ENCODE measurements at places on chromosomes 3 and 15. TPM values are rescaled to one million over a fixed set of nuclear protein-coding genes. Genes with fewer than 3 reads are reported as not detected.

Gene BLM
- total RNA-seq = 11.5 TPM

GRCh38 chr3:107877936-107878335 lies 212.9 kb downstream of the CD47 start:
- no peak overlapping the region for H3K27ac ChIP-seq
- peaks cover 8% of the 10 kb centered on the region for H3K4me1 ChIP-seq
- no peak overlapping the region for H3K4me3 ChIP-seq
- H3K36me3 ChIP-seq = no peaks in the 10 kb centered on the region
- no peak for DNase-seq
- H3K27me3 ChIP-seq = no peaks in the 10 kb centered on the region

- H3K4me3 ChIP-seq = no peak overlapping the region
- H3K27me3 ChIP-seq = peaks cover 2% of the 10 kb centered on the region
- H3K4me1 ChIP-seq = no peaks in the 10 kb centered on the region
- no peak overlapping the region for H3K27ac ChIP-seq
- no peak for DNase-seq
- H3K36me3 ChIP-seq = no peaks in the 10 kb centered on the region
Observed at GRCh38 chr3:43953380-43953779, 262.6 kb downstream of the ABHD5 start.

Gene SV2B
- 0.26 TPM for total RNA-seq

Gene FETUB
- not detected for total RNA-seq

Gene ACVR2B
- 56.7 TPM for total RNA-seq

Gene CSPG5
- total RNA-seq = 0.23 TPM

Gene TRPM1
- total RNA-seq = not detected

- H3K27ac ChIP-seq = no peak overlapping the region
- H3K4me1 ChIP-seq = peaks cover 7% of the 10 kb centered on the region
- no peaks in the 10 kb centered on the region for H3K27me3 ChIP-seq
- no peak for DNase-seq
- H3K4me3 ChIP-seq = no peak overlapping the region
Observed at GRCh38 chr3:188584958-188585689, 431.2 kb downstream of the LPP start.

DNA sequence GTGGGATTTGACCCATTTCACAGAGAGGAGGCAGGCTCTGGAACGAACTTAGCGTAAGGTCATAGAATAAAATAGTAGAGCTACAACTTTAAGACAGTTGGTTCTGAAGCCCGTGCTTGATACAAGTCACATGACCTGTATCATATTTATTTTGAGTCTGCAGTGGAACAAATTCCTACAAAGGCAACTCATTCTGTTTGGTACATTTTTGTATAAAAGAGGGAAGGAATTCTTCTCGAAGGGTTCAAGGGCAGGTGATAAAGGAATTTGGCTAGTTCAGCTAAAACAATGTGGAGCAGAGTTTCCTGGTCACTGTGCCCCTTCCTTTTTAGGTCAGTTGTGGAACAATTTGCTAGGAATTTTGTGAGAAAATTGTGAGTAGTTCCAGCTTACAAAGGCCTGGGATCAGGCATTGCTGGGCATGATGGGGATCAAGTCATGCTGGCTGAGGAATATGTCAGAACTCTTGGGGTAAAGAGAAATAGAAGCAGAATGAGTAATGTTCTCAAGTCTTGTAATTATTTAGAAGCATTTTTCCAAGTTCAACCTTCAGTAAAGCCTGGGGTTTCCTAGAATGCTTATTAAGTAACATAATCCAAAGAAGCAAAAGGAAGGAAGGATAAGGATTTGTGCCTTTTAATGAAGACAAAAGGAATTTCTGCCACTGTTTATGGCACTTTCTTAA lies 19.1 kb downstream of the USP3 start:
- peaks cover 9% of the 10 kb centered on the region for H3K4me1 ChIP-seq
- no peaks in the 10 kb centered on the region for H3K27me3 ChIP-seq
- H3K4me3 ChIP-seq = no peak overlapping the region
- H3K36me3 ChIP-seq = no peaks in the 10 kb centered on the region
- no peak overlapping the region for H3K27ac ChIP-seq

Gene MYL3
- total RNA-seq = not detected

Gene IGSF11
- 0.18 TPM for total RNA-seq

GRCh38 chr3:47476644-47477199 lies 981 bp upstream of the SCAP start:
- peaks cover 2% of the 10 kb centered on the region for H3K27me3 ChIP-seq
- DNase-seq = no peak
- peaks cover 25% of the 10 kb centered on the region for H3K4me1 ChIP-seq
- no peak overlapping the region for H3K27ac ChIP-seq
- H3K36me3 ChIP-seq = peaks cover 4% of the 10 kb centered on the region

DNA sequence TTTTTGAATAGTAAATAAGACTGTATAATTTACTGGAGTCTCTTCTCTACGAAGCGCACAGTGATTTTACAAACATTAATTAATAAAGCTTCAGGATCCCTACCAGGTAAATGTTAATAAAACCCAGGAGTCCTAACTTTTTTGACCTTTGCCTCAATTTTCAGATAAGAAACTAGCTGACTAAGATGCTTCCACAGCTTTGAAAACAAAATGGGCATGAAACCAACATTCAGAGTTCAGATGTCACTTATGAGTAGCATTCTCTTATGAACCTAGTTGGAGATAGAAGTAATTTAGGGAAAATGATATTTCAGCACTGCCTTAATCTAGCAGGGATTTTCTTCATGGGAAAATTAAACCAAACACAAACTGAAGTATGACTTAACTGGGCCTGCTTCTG lies 13.0 kb upstream of the FHIT start:
- DNase-seq = no peak
- H3K27ac ChIP-seq = no peak overlapping the region
- H3K36me3 ChIP-seq = peaks cover 3% of the 10 kb centered on the region
- H3K4me3 ChIP-seq = no peak overlapping the region
- H3K4me1 ChIP-seq = peaks cover 7% of the 10 kb centered on the region
- H3K27me3 ChIP-seq = no peaks in the 10 kb centered on the region

DNA sequence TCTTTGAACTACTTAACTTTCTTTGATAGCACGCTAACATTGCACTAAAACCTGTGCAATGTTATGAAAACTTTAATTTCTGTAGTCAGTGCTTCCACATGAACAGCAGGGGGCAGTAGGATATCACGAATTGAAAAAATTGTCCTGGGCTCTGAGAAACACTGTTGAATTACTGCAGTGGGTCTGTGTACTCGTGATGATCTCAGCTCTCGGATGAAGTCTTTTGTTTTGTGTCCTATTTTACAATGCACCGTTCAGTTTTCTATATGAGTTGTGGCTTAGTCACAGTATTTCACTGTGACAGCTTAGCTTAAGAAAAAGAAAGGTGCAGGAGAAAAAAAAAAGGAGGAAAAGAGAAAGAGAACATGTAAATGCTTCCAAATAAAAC lies 141.3 kb upstream of the CCDC54 start:
- H3K4me1 ChIP-seq = no peaks in the 10 kb centered on the region
- H3K4me3 ChIP-seq = no peak overlapping the region
- H3K27ac ChIP-seq = no peak overlapping the region
- peaks cover under 1% of the 10 kb centered on the region for H3K36me3 ChIP-seq

DNA sequence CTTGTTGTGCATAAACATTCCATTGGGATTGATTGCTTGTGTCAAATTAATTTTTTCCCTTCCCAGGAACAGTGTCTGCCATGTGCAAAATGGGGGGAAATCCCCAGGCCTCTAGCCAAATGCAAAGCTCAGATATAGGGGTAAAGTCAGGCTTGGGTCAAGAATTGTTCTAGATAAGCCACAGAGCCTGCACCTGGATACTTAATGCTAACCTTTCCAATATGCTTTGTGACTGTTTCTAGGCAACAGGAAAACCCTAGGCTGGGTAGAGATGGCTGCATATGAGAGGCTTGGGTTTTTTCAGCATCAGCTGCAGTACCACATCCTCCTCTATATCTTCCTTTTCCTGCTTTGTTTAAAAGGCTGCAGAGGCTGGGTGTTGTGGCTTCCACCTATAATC lies 61.9 kb upstream of the ROPN1 start:
- peaks cover 1% of the 10 kb centered on the region for H3K27me3 ChIP-seq
- H3K36me3 ChIP-seq = peaks cover 13% of the 10 kb centered on the region
- no peak overlapping the region for H3K4me3 ChIP-seq
- H3K27ac ChIP-seq = peak overlapping the region; percentile 73

DNA sequence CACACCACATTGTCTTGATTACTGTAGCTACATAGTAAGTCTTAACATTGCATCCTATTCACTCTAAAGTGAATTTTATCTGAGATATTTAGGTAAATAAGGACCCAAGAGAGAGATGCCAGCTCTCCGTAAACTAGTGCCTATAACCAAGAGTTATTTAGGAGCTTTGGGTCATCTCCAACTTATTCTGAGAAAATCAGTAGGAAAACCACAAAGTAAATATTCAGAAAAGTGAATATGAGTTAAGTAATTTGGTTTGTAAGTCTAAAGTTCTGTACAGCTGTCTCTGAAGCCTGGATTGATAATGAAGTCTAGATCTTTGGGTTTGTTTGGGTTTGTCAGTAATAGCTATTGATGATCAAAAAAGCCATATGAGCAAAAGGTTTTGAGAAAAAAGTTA lies 120.0 kb downstream of the FNDC3B start:
- H3K4me1 ChIP-seq = peaks cover 64% of the 10 kb centered on the region
- H3K27ac ChIP-seq = no peak overlapping the region
- H3K27me3 ChIP-seq = peaks cover 3% of the 10 kb centered on the region
- peaks cover 7% of the 10 kb centered on the region for H3K36me3 ChIP-seq
- no peak overlapping the region for H3K4me3 ChIP-seq

- no peaks in the 10 kb centered on the region for H3K36me3 ChIP-seq
- DNase-seq = no peak
- peaks cover 3% of the 10 kb centered on the region for H3K27me3 ChIP-seq
- H3K27ac ChIP-seq = no peak overlapping the region
- H3K4me1 ChIP-seq = peaks cover 9% of the 10 kb centered on the region
Observed at GRCh38 chr3:131925571-131925970, 109.2 kb downstream of the CPNE4 start.

Gene BOC
- total RNA-seq = 3.8 TPM

Gene MAP1A
- 1.8 TPM for total RNA-seq

Gene IGF2BP2
- 165 TPM for total RNA-seq

- peaks cover 11% of the 10 kb centered on the region for H3K36me3 ChIP-seq
- no peaks in the 10 kb centered on the region for H3K27me3 ChIP-seq
- H3K27ac ChIP-seq = no peak overlapping the region
- DNase-seq = no peak
- H3K4me1 ChIP-seq = peaks cover 6% of the 10 kb centered on the region
Observed at GRCh38 chr3:182855076-182855475, 61.8 kb downstream of the ATP11B start.

- peaks cover 2% of the 10 kb centered on the region for H3K27me3 ChIP-seq
- no peak overlapping the region for H3K4me3 ChIP-seq
- peaks cover 5% of the 10 kb centered on the region for H3K4me1 ChIP-seq
- H3K36me3 ChIP-seq = peaks cover 4% of the 10 kb centered on the region
- no peak overlapping the region for H3K27ac ChIP-seq
Observed at GRCh38 chr15:25136119-25136518, 181.3 kb downstream of the SNRPN start.

- no peaks in the 10 kb centered on the region for H3K36me3 ChIP-seq
- H3K4me1 ChIP-seq = peaks cover 14% of the 10 kb centered on the region
- no peak overlapping the region for H3K27ac ChIP-seq
- no peak overlapping the region for H3K4me3 ChIP-seq
- H3K27me3 ChIP-seq = no peaks in the 10 kb centered on the region
Observed at GRCh38 chr3:56700151-56700550, 17.1 kb upstream of the TASOR start.

Gene MESP1
- not detected for total RNA-seq

- peaks cover 1% of the 10 kb centered on the region for H3K27me3 ChIP-seq
- H3K27ac ChIP-seq = no peak overlapping the region
Observed at GRCh38 chr15:52733696-52734255, 54.6 kb upstream of the ATOSA start.

- peak overlapping the region; percentile 27 for H3K27ac ChIP-seq
- no peaks in the 10 kb centered on the region for H3K36me3 ChIP-seq
- H3K27me3 ChIP-seq = no peaks in the 10 kb centered on the region
- H3K4me1 ChIP-seq = peaks cover 11% of the 10 kb centered on the region
Observed at GRCh38 chr15:71572452-71573053, 237.8 kb upstream of the NR2E3 start.

DNA sequence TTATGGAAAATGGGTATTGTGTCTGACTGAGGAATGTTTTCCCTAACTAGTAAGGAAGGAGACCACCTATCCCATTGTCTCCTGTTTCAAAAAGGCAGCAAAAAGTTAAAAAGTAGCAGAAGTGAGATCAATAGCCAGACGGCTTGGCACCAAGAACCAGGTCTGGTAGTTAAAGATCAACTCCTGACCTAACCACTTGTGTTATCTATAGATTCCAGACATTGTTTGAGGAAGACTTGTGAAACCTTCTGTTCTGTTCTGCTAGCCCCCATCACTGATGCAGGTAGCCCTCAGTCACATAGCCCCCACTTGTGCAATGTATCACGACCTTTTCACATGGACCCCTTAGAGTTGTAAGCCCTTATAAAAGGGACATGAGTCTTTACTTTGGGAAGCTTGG lies 46.3 kb upstream of the C2CD4B start:
- no peaks in the 10 kb centered on the region for H3K27me3 ChIP-seq
- no peak for DNase-seq
- no peak overlapping the region for H3K27ac ChIP-seq

DNA sequence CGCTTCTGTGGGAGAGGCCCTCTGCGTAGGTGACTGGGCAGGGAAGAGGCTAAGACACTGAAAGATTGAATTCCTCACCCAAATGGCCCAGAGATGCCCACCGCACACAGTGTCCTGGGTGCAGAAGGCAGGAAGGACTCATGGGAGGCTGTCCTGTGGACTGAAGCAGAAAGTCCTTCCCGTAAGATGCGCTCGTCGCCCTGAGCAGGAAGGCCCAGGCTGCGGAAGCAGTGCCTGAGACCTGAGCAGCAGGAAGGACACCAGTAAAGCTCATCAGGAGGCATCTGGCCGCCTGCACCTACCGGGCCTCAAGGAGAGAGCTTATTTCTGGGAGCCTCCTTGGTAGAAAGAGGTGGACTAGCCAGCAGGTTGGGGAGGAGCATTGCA lies 3.3 kb downstream of the PAK6 start:
- no peak overlapping the region for H3K4me3 ChIP-seq
- H3K27ac ChIP-seq = no peak overlapping the region

DNA sequence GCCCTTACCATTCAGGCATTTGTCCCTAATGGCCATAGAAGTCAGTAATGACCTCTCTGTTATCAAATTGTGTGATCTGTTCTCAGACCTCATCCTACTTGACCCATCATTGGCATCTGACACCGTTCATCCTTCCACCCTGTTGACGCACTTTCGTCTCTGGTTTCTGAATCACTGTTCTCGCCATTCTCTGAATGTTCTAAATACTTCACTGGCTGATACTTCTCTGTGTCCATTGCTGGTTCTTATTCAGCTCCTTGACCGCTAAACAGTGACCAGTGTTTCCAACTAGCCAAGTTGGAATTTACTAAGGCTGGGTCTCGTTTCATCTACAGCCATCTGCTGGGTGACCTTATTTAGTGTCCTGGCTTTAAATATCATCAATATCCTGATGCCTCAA lies 2.2 kb downstream of the ACAD9 start:
- H3K27ac ChIP-seq = peak overlapping the region; percentile 5
- no peak for DNase-seq
- H3K27me3 ChIP-seq = peaks cover 3% of the 10 kb centered on the region
- peaks cover 4% of the 10 kb centered on the region for H3K36me3 ChIP-seq
- H3K4me3 ChIP-seq = no peak overlapping the region
- H3K4me1 ChIP-seq = peaks cover 28% of the 10 kb centered on the region

GRCh38 chr3:129119365-129120100 lies 2.1 kb downstream of the RAB43 start:
- H3K27me3 ChIP-seq = peaks cover 5% of the 10 kb centered on the region
- peaks cover 58% of the 10 kb centered on the region for H3K4me1 ChIP-seq
- DNase-seq = no peak
- H3K4me3 ChIP-seq = peak overlapping the region; percentile 98
- peak overlapping the region; percentile 94 for H3K27ac ChIP-seq
- H3K36me3 ChIP-seq = peaks cover 31% of the 10 kb centered on the region
